CD4-positive, alpha-beta T cell treated with Interleukin-10 for 1 hour (primary cell): ENCODE measurements at places on chromosomes 2 and 18.

DNA sequence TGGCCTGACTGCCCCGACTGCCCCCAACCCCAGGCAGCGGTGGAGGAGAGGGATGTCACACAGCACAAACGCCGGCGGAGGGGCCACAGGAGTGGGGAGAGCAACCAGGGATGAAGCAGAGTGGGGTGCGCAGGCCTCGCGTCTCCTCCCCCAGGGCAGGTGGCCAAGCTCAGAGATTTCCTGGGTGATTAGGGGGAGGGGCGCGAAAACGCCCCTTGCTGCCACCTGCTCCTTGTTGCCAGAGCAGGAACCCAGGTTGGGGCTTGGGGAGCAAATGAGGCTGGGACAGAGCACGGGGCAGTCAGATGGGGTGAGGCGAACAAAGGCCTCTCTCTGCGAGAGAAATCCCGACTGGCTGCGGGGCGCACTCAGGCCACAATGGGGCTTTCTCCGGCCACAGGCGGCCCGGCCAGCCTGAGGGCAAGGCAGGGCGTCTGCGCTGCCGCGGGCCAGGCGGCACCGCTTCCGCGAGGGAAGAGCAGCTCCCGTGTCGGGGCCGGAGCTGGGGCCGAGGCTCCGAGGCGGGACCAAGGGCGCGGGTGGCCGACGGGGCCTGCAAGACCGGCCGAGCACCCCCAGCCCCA, 11.5 kb downstream of the TEX44 start:
- no peak for DNase-seq

- peak; percentile 38 for DNase-seq
Measured at GRCh38 chr2:10412380-10412779, 35.7 kb downstream of the ODC1 start.

GRCh38 chr2:219398721-219399363, 11.1 kb upstream of the DNPEP start:
- DNase-seq: no peak

- no peak for DNase-seq
Measured at GRCh38 chr18:9616049-9616448, 1.7 kb upstream of the PPP4R1 start.

GRCh38 chr2:66489436-66489835, 54.5 kb downstream of the MEIS1 start:
- no peak for DNase-seq

- DNase-seq: no peak
Measured at GRCh38 chr18:29523371-29523770, 1346.4 kb upstream of the CDH2 start.

- DNase-seq: peak; percentile 4
Measured at GRCh38 chr18:21163647-21164547, 52.3 kb upstream of the ROCK1 start.

DNA sequence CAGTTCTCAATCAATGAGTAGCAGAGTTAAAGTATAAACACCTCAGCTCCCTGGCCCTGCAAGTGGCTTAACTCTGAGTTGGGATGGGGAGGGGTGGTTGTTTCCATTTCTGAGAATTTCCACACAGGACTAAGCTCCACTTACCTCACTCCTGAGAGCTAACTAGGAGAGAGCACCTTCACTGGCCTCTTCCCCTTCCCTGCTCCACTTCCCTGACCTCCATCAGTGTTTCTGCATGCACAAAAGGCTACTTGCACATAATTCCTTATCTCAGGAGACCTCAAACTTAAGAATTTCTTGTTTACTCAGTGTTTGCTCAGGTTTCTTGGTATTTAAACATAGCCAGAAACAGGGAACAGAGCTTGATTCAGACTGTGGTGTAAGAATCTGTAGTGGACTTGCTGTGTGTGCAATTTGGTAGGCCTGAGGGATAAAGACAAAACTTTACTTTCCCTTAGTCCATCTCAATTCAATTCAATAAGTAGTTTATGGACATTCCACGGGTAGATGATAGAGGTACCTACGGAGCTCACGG, 97.2 kb downstream of the PID1 start:
- no peak for DNase-seq

DNA sequence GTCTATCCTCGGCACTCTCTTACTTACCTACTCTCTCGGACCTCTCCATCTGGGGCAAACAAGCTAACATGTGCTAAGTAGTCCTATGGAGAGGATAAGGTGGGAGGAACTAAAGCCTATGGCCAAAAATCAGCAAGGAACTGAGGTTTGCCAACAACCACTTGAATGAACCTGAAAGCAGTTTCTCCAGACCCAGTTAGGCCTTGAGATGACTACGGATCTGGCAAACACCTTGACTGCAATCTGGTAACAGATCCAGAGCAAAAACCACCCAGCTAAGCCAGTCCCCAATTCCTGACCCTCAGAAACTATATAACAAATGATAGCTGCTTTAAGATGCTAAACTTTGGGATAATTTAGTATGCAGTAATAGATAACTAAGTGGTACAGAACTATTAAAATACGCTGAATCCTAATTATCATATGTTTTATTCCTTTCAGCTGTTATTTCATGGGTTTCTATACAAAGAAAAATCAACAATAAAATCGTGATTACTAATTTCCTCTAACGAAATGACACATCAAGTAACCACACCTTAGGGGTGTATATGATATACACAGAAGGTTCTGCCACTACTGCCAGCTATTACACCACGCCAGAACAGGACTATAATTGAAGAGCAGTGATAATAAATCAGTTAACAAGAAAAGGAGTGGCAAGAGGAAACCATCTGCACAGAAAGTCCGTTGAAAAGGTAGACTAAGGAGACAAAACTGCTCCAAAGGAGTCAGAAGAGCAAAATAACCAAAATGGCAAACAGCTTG, 3.2 kb downstream of the FARSB start:
- no peak for DNase-seq

GRCh38 chr2:45169339-45170190, 160.3 kb upstream of the SIX2 start:
- no peak for DNase-seq

DNA sequence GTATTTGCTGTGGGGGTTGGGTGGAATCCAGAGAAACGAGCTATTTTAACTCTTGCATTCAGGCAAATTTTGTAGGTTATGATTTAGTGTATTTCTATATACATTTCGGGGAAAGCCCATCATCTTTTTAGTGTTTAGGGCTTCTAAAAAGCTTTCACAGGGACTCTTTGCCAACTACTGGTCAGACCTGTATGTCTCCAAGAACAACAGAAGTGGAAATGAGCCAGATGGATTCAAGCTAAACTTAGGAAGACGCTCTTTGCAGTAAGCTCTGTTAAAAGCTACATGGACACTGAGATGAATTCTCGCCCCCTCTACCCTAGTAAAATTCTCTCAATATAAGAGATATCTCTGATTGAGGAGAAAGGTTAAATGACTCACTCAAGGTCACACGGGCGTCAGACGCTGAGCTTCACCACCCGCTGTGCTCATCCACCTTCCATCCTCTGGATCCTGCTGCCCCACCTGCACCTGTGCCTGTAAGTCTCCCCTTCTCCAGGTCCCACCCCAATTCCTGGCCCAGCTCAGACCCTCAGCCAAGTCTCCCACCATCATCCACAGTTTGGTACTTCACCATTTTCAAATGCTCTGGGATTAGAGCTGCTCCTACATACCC, 85.6 kb downstream of the MARCHF4 start:
- no peak for DNase-seq

- no peak for DNase-seq
Measured at GRCh38 chr2:135664623-135665068, 77.0 kb upstream of the UBXN4 start.

DNA sequence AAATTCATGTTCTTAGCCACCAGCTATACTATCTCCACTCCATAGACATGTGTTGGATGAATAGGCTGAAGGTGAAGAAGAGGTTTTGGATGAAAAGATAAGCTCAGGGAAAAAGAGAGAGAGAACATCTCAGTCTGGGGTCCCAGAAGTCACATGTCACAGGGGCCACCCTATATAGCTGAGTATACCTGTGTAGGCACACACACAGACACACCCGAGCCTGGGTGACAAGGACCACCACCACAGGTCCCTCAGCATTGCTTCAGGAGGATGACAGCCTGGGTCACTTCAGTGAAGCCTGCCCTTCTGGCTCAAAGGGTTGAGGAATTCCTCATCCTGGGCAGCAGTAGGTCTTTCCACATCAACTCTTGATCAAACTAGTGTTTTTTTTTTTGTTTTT, 56.2 kb downstream of the POLR1A start:
- DNase-seq: no peak

DNA sequence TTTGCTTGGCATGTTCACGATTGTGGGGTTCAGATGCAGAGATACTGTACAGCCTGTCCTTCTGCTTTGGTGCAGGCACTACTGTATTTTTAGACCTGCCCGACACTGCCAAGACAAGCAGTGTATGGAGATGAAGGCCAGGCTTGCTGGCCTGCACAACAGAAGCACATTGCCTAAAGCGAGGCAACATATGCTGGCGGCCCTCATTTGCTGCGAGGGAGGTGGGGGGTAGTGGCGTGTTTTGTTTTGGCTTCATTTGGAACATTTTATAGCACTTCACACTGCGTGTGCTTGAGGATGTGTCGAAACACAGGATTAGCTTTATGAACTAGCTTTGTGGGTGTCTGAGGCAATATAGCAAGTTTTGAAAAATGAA, 27.0 kb downstream of the TMEM182 start:
- no peak for DNase-seq

DNA sequence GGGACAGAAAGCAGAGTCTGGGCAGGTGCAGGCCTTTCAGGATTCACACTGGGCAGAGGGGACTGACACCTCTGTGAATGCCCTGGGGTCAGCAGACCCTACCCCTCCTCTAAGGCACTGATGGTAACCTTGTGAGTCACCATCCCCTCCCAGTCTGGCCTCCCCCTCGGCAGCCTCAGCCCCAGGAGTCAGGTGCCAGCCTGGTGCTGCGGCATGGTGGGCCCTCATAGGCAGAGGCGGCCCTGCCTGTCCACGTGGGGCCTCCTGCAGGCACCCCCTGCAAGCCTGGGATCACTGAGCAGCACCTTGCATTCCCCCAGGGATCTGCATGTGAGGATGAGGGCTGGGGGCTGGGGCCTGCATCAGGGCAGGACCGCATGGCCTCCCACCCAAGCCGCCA, 4.8 kb upstream of the GPR17 start:
- no peak for DNase-seq

- no peak for DNase-seq
Measured at GRCh38 chr18:52394602-52395001, 54.6 kb downstream of the DCC start.

- no peak for DNase-seq
Measured at GRCh38 chr18:47075098-47075883, 39.9 kb upstream of the ELOA2 start.

GRCh38 chr2:65500310-65501040, 68.1 kb upstream of the SPRED2 start:
- DNase-seq: no peak

- DNase-seq: no peak
Measured at GRCh38 chr18:60020107-60020925, 120.5 kb downstream of the PMAIP1 start.

DNA sequence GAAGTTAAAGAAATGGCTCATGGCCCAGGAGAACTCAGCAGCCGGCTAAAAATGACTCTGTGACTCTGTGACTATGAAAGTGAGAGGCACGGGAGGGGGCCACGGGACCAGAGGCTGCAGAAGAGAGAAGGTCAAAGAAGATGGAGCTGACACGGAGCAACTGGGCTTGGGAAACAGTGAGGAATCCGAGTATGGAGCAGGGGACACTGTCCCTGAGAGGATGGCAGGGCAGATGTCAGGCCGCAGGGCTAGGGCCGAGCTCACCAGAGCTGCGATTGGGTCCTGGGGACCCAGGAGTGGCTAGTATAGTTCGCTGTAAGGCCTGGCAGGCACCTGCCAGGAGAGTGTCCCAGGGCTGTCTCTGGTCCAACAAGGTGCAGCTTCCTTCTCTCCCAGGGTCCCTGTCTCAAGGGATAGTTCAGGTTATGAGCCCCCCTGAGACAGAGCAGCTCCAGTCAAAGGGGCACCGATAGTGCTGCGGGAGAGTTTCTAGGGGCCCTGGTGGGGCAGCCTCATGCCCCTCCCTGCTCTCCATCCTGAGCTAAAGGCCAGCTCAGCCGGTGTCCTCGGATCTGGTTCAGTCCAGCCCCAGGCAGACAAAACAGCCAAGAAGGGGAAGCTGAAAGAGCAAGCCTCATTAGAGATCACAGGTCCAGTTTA, 42.7 kb downstream of the CIB4 start:
- no peak for DNase-seq

DNA sequence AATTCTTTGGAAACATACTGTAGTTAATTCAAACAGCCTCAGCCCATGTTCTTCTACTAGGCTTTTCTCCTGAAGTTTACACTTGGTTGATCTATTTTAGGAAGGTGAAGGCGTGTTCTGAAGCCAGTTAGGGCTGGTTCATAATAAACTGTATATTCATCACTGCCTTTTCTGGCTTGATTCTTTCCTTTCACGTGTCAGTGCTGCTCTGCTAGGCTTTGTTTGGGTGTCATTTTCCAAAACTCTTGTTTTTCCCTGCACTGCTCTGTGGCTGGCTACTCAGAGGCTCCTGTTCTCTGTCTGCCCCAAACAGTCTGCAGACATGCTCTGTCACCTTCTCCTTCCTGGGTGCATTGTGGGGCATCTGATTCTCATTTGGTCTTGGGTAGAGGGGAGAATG, 136.1 kb downstream of the PARD3B start:
- no peak for DNase-seq

GRCh38 chr2:96427917-96428316, 77.2 kb downstream of the NEURL3 start:
- DNase-seq: no peak

GRCh38 chr2:202758604-202759003, 113.0 kb downstream of the ICA1L start:
- no peak for DNase-seq

DNA sequence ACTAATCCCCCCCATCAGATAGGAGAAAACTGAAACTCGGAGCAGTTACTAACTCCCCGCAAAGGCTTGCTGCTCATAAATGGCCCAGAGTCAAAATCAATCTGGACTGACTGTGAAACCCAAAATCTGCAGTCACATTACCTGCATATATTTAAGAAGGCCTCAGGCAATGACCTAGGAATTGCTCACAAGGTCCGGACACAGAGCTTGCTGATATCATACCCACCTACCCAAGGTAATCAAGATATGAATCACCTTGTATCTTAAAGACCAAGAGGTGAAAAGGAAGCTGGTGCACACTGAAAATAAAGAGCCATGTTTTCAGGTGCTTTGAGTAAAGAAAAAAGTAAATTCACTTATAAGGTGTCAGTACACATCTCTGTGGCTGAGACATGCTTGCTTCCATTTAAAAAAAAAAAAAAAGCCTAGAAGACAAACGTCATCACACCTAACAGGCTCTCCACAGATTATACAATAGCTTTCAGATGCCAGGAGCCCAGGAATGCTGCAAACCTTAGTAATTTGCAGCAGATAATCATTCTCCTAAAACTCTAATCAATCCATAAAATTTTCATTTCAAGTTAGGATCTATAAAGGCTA, 195.4 kb downstream of the ZEB2 start:
- no peak for DNase-seq

- no peak for DNase-seq
Measured at GRCh38 chr18:34942975-34943374, 98.2 kb upstream of the MAPRE2 start.

GRCh38 chr2:184677171-184677570, 78.8 kb downstream of the ZNF804A start:
- no peak for DNase-seq

DNA sequence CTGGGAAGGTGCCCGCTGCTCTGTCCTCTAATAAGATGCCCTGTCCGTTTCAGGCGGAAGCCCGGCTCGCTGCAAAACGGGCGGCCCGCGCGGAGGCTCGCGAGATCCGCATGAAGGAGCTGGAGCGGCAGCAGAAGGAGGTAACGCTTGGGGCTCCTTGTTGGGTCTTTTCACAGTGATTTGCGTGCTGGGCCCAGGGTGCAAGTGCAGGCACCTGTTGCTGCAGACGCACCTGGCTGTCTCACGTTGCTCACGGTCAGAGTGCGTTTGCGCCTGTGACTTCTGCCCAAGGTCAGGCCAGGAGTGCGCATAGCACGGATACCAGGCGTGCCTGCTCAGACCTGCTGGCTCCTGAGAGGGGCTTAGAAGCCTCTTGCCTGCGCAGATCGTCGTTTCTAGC, 81.1 kb downstream of the LRRFIP1 start:
- DNase-seq: no peak
